NCI-H345 (cell line): ENCODE measurements at places on chromosomes 13 and 19.

GRCh38 chr19:18168673-18169381 is 4.8 kb upstream of the IFI30 start:
- no peak for DNase-seq

DNA sequence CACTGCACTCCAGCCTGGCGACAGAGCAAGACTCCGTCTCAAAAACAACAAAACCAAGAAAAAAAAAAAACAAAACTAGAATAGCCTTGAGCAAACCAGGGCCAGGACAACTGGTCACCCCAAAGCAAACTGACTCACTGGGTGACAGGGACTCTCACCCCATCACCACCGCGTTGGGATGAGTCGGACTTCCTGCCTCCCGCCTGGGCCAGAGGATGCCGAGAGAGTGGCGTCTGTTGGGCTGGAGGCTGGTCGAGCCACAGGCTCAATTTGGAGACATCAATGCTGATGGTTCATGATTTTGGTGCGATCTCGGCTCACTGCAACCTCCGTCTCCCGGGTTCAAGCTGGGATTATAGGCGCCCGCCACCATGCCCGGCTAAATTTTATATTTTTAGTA is 11.6 kb downstream of the TMPRSS9 start:
- no peak for DNase-seq

DNA sequence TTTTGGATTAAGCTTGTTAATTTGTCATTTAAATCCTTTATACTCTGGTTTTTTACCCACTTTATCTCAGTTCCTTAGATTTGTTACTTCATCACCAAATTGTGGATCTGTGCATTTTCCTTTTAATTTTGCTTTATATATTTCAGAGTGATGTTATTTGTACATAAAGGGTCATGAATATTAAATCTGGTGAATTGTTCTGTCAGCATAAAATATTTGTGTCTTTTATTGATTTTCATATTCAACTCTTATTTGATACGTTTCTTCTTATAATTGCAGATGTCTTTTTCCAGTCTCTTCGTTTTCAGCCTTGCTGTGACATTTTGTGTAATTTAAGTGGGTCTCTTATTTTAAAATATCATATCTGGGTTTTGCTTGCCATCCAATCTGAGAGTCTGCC is 4.7 kb downstream of the SETDB2 start:
- no peak for DNase-seq

DNA sequence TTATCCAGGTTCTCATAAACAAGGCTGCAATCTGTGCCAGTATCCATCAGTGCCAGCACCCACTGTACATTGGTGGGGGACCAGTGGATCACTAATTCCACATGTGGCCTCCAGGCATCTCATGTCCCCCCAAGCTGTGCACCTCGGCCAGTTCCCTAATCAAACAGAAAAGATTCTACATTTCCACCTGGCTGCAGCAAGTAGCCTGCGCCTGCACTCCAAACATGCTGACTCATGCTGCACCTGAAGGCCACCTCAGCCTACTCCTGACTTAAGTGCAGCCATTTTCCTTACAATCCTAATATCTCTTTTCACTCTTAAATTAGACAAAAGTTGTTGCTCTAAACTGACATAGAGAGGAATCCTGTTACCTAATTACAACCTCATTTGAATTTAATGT is 729.4 kb upstream of the MIR17HG start:
- no peak for DNase-seq

DNA sequence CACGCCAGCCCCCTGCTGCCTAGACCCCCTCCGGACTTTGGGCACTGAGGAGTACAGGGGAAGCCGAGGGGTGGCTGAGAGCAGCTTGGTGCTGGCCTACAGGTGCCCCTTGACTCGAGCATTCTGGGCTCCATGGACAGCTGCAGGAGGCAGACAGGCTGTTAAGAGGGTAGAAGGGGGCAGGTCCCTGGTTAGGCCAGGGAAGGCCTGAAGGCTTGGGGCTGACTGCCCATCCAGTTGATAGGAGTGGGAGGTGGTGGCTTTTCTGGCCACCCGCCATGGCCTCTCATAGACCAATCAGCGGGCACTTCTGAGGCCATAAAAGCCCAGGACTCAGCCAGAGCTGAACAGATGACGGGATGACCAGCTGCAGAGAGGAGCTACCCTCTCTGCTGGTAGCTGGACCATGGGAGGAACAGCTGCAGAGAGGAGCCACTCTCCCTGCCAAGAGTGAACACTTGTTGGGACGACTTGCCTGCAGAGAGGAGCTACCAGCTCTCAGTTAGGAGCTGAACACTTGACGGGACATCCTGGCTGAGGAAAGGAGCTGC is 10.7 kb upstream of the SUPT20H start:
- no peak for DNase-seq

GRCh38 chr19:33950091-33950750 is 153.6 kb downstream of the KCTD15 start:
- DNase-seq = no peak

GRCh38 chr13:46211116-46211482 is 629 bp upstream of the LRRC63 start:
- peak; percentile 27 for DNase-seq

DNA sequence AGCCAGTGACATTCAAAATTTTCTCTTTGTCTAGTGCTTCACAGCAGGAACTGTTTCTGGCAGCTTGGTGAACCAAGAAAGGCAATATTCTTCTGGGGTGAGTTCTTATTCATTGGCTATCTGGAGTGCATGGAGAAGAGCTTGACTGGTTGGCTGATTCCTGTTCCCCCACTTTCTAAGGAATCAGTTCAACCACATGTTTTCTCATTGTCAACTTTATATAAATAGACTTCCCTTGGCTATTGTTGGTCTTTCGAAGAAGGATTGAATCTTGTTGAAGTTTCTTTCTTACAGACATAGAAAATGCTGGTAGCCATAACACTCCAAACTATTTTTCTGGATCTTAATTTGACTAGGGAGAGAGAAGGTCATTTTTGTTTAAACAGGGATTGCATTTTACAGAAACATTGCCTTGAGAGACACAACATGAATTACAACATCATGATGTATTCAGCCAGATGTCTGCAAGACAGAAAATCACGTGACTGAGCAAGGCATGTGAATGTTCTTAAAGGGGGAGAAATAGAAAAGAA is 85.2 kb downstream of the EDNRB start:
- DNase-seq = no peak

- no peak for DNase-seq
Observed at GRCh38 chr13:28650284-28650683, 8.6 kb upstream of the POMP start.

GRCh38 chr13:80389073-80390038 is 48.4 kb upstream of the SPRY2 start:
- no peak for DNase-seq

- DNase-seq = peak; percentile 52
Observed at GRCh38 chr19:34662919-34663318, 14.0 kb downstream of the SCGB2B2 start.

DNA sequence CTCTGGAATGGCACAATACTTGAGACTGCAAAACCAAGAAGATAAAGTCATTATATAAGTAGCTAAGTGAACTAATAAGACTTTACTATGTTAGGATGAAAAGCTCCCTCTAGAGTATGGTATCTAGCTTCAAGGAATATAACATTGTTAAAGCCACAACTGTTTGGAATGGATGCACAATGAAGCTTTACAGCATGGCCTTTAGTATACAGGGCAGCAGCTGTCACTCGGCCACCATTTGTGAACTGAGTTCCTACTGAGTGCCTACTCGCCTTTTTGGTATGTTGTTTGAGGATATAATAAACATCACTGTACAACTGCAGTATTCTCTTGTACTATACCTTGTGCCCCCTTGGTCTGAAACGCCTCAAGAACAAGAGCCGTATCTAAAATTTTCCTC is 6.8 kb downstream of the ALG5 start:
- DNase-seq = no peak

- DNase-seq = no peak
Observed at GRCh38 chr13:27810009-27810408, 17.7 kb downstream of the GSX1 start.

- no peak for DNase-seq
Observed at GRCh38 chr13:23463661-23464060, 30.2 kb upstream of the SACS start.

GRCh38 chr13:71210861-71211260 is 656.1 kb downstream of the DACH1 start:
- DNase-seq = no peak

- DNase-seq = no peak
Observed at GRCh38 chr19:8461376-8461775, 16.6 kb downstream of the HNRNPM start.

DNA sequence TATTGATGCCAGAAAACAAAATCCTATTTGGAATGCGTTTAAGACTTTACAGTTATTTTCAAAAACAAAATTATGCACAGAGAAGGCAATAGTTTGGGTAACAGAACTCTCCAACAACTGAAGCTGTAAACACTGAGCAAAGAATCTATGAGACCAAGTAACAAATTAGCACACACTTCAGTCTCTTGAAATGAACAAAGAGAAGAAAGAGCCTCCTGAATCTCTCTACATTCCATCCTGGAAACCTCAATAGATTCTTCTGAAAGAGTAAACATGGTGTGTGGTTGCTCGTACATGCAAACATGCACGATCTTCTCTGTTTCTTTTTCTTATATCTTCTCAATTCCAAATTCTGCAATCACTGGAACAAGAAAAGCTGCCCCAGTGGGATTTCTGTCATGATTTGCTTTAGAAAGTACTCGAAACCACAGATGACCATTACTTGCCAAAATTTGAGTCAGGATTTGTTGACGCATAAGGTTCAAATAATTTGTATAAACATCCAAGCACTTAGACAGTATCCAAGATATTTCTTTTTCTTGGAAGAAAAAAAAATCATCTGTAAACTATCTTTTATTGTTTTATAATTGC is 137.9 kb upstream of the DACH1 start:
- DNase-seq = no peak

DNA sequence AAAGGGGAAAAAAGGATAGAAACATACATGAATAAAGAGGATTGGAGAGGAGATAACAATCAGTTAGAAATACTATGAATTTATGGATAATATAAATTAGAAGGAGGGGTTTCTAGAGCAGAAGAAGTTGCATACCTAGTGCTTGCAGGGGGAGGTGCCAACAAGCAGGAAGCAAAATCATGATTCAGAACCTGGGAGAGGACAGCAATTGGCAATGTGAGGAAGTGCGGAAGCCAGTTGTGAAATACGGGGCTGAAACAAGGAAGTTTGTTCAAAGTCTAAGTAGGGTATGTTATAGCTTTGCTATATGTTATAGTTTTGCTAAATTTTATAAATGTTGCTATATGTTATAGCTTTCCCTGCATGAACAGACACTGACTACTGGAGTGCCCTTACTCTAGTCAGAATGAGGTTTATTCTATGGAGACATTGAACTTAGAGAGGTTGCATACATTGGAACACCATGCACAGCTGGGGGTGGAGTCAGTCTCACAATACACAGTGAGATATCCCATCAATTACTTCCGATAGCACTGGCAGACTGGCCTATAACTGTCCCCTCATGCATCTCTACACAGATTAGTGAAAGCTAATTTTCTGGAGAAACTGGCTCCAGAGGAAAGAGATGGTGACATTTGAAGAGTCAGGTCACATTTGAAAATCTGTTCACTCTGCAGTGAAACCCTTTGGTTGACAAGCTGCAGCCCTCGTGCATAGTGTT is 92.1 kb downstream of the GPC6 start:
- no peak for DNase-seq

DNA sequence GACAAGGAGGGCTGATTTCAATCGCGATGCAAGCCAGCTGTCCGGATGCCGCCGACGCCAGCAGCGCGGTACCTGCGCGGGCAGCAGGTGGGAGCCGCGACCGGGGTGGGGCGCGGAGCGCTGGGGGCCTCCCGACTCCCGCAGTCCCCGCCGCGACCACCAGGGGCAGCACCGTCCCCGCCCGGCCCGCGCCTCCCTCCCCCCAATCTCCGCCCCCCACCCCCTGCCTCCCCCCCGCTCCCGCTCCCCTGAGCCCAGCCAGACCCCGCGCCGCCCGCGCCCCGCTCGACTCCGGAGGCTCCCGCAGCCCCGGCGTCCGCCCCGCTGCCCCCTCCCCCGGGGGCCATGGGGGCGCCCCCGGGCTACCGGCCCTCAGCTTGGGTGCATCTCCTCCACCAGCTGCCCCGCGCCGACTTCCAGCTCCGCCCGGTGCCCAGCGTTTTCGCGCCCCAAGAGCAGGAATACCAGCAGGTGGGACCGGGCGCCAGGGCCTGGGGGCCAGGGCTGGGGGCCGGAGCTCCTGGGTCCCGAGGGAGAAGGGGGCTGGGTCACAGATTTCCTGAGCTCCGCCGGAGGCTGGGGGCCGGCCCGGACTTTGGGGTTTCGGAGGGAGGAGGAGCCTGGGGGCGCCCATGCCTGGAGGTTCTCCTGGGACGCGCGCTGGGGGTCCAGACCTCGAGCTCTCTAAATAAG is at the start of gene TTYH1:
TTYH1 (plus strand) TSS at position 257 of the 693 bp plus-strand sequence; CDS start at position 346, 89 bp downstream.
- no peak for DNase-seq

- no peak for DNase-seq
Observed at GRCh38 chr19:2805261-2805900, 14.3 kb upstream of the ZNF554 start.

- no peak for DNase-seq
Observed at GRCh38 chr13:68030152-68030809, 800.1 kb upstream of the PCDH9 start.

- no peak for DNase-seq
Observed at GRCh38 chr13:74168263-74168675, 34.1 kb upstream of the KLF12 start.

DNA sequence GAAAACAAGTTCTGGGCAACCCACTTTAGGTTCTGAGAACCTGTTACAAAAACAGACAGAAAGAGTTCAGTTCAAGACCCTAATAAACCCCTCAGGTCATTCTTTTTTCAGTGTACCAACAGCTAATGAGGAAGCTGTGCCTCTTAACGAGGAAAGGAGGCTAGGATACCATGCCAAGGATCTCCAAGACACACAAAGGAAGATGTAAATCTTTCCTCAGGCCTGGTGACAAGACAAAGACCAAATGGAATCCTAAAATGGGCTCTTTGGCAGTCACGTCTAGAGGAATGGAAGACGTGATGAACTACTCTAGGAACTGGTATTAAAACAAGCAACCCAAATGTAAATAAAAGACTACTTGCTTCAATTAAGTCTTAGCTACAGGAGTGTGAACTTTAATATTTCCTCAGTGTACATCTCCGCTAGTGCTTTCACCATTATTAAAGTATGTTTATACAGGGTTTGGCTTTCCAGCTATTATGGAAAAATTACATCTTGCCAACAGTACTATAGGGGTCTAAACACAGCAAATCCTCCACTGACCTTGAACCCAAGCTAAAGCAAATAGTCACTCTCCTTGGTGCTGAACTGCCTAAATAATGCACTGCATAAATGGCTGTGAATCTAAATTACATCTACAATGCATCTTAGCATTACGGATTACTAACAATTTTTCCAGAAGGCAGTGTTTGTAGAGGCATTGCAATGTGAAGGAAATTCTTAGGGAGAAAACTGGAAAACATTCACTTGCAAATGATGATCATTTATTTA is 42.3 kb downstream of the ENOX1 start:
- no peak for DNase-seq

- no peak for DNase-seq
Observed at GRCh38 chr19:6590258-6590826, 608 bp downstream of the CD70 start.

GRCh38 chr13:52885141-52885540 is 36.7 kb upstream of the PCDH8 start:
- no peak for DNase-seq

GRCh38 chr13:41049480-41050440 is 11.5 kb upstream of the WBP4 start:
- DNase-seq = no peak
